ENCODE measurements at places on chromosomes 2 and 18.

GRCh38 chr18:23994361-23994902 is 20.1 kb upstream of the TTC39C start:
- no peak for DNase-seq

DNA sequence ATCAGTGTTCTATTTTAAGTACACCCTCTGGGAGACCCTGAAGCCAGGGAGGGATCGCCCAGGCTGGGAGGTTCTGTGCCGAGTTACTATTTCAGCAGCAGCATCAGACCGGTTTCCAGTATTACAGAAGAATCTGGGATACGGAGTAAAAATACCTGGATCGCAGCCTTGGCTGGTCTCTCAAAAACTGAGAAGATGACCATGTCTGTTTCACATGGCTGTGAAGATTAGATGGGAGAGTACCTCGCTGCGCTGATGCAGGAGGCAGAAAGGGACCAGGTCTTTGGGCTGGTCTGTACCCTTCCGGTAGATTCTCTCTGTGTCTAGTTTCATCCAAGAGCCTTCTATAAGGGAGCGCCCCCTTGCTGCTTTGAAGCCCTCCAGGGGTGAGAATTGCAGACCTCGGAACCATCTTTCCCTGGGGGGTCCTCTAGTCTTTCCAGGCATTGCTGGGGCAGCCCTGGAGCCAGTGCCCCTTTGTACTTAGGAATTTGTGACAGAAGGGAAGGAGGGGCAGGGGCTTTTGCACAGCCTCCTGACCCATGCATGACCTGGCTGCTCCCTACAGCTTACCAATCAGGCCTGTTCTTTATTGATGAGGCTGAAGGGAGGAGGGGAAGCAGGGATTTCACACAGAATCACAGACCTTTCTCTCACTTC is 56.3 kb upstream of the MAPRE3 start:
- no peak for DNase-seq

DNA sequence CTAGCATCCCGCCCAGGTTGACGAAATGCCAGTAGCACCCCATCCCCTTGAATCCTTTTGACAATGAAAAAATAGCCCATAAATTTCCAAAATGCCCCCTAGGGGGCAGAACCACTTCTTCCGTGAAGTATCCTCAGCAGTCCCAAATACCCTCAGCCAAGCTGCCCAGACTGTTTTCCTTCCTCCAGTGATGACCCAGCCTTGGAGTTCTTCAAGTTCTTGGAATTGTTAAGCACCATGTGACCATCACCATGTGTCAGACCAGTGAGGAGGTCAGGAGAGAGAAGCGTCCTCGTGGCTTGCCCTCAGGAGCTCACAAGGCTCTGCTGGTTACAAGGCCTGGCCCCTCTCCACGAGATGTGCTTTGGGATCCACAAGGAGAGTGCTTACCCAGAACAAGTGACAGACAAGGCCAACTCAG is 1.4 kb upstream of the SLC23A3 start:
- peak; percentile 73 for DNase-seq

DNA sequence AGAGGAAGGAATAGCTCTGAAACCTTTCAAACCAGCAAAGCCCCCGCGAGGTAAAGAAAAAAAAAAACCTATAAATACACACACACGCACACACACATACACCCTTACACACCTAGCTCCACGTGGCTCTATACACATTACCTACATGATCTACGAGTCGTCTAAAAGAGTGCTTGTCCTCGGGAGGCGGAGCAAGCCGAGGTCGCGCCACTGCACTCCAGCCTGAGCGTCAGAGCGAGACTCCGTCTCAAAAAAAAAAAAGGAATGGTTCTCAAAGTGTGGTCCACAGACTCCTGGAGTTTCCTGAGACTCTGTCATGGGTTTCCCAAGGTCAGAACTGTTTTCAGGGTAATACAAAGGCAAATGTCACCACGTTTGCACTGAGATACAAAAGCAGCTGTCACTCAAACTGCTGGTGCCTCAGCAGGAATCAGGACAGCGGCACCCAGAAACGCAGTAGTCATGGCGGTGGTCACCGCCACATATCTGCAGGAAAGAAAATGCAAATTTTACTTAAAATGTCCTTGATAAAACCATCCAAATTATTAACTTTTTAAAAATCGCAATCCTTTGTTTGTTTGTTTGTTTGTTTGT is 130.0 kb upstream of the GPC1 start:
- DNase-seq, result no peak

- no peak for DNase-seq
Observed at GRCh38 chr2:156003780-156004179, 328.7 kb downstream of the NR4A2 start.

GRCh38 chr2:44325897-44326296 is 35.4 kb downstream of the PREPL start:
- no peak for DNase-seq

- DNase-seq, result no peak
Observed at GRCh38 chr18:79555885-79556284, 123.7 kb upstream of the CTDP1 start.

GRCh38 chr2:22079583-22079982 is 955.8 kb downstream of the TDRD15 start:
- no peak for DNase-seq

GRCh38 chr18:70197844-70198243 is 7.6 kb downstream of the RTTN start:
- DNase-seq, result no peak

- DNase-seq, result no peak
Observed at GRCh38 chr2:66575625-66576310, 140.8 kb downstream of the MEIS1 start.

DNA sequence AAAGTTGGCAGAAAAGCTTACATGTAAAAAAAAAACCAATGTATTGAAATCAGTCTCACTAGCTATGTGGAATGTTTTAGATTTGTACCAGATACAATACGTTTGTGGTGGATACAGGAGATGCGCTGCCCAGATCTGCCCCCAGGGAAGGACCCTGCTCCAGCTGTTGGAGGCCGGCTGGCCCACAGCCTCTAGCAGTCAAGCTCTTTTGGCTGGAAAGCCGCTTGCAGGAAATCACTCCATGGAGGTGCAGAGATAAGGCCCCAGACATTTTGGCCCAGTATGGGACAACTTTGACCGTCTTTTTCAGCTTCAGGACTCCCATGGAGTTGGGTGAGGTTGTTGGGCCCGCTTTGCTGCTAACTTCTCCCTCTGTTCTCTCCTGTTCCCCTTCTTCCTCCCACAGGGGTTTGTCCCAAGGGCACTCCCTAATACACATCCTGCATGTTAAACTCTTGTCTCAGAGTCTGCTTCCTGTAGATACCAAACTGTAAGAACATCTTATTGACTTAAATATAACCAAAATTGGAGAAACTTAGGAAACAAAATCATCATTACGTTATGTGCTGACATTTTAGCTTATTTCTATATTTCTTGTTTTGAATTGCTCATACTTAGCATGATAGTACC is 1.7 kb upstream of the QPCT start:
- no peak for DNase-seq

GRCh38 chr2:73962798-73963197 is 21.9 kb upstream of the TET3 start:
- no peak for DNase-seq

DNA sequence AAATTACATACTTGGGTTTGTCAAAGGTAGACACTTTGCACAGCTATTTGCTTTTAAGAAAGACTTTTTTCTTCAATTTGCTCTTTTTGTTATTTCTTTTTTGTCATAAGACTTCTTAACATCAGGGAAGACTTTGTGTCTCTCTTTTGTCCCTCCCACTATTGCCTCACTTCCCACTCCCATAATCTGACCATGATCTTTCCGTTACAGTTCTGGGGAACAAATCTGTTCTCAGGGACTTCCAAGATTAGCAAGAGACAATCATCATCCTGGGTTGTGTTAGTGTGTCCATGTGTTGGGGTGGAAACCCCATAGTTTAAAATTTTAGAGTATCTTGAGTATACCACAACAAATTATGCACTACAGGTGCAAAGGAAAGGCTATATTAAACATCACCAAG is 75.3 kb downstream of the REV1 start:
- DNase-seq, result no peak

GRCh38 chr18:24063121-24063731 is 48.7 kb downstream of the TTC39C start:
- no peak for DNase-seq

DNA sequence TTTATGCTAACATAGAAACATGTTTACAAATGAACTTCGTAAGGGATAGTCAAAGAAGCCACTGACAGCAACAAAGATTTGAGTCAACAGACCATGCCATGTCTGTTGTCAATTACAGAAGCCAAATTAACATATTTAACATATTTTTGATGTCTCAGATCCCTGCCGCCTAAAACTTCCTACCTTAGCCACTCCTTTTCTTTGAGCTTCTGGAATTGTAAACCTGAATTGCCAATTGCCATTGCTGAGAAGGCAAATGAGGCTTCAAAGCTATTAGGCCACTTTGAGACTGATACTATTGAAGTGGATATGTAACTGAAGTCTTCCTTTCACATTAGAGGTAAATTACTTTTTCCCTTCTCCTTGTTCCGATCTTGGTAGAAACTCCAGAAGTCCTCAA is 66.0 kb upstream of the DSEL start:
- DNase-seq, result no peak

DNA sequence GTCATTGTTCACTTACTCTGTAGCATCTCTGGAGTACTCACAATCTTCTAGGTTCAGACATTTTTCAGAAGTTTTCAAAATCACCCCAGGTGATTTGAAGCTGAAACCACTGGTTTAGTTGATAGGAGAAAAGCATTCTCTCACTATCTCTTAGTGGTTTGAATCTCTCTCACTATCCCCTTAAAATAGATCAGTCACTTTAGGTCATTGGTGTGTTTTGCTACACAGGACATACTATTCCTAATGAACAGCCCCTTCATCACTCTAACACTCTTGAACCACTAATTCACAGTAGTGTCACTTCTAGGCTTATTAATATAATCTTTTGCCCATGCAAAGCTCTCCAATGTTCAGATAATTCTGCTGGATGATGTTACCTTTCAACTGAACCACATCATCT is 34.5 kb downstream of the LYPD6 start:
- no peak for DNase-seq

GRCh38 chr2:226155093-226155875 is 644.3 kb downstream of the IRS1 start:
- DNase-seq, result no peak

GRCh38 chr18:75377926-75378325 is 49.6 kb downstream of the SMIM21 start:
- no peak for DNase-seq

GRCh38 chr2:102037681-102038080 is 45.9 kb downstream of the IL1R2 start:
- DNase-seq, result no peak

- no peak for DNase-seq
Observed at GRCh38 chr2:205682239-205682970, at the start of gene NRP2. NRP2 (plus strand) TSS chr2:205682501; CDS start chr2:205683291, 790 bp downstream.

DNA sequence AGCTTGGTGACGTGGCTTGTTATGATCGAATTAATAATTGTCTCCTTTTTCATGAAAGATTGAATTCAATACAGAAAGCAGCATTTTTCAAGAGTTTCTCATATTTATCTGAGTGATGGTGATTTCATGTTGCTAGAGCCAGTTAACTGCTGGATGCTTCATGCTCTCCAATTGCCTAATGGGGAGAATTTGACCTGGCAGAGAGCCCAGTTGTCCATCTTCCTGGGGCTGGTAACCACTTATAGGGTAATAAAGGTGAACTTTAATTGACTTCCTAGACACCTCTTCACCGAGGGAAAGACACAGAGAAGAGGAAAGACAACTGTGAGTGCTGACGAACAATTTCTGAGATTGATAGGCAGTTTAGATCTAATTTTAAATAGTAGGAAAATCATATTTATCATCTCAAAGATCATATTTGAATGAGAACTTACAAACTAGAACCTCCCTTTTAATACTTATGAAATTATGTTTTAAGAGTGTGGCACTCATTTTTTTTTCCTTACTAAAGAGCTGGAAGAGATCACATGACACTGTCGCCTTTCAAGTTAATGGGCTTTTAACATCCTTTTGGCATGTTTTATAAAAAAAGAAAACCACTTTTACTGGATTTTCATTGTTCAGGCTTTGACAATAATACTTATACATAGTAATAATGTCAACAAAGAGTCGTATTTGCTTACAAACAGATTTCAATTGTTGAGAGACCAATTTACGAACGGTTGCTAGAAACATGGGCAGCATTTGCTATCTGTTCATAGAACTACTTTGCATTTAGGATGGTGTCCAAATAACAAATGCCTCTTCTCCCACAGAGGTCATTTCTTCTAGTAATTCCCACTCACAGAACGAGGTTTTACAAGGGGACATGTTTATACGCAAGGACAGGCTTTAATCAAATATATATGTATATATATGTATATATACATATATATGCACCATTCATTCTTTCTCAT is 153.3 kb downstream of the RAPGEF4 start:
- DNase-seq, result no peak

DNA sequence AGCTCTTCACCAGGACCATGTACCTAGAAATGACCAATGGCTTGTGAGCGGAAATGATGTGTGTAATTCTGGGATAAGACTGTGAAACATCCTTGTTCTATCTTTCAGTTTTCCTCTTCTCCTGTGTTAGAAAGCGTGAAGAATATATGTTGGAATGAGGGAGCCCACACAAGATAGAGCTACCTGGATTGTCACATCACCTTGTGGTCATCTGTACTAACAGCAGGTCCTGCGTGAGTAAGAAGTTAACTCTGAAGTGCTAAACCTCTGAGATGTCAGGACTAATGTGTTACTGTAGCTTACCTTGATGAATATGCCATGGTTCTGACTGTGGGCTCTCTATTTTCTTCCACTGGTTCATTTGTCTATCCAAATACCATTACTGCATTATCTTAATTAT is 75.6 kb downstream of the FASTKD2 start:
- no peak for DNase-seq

DNA sequence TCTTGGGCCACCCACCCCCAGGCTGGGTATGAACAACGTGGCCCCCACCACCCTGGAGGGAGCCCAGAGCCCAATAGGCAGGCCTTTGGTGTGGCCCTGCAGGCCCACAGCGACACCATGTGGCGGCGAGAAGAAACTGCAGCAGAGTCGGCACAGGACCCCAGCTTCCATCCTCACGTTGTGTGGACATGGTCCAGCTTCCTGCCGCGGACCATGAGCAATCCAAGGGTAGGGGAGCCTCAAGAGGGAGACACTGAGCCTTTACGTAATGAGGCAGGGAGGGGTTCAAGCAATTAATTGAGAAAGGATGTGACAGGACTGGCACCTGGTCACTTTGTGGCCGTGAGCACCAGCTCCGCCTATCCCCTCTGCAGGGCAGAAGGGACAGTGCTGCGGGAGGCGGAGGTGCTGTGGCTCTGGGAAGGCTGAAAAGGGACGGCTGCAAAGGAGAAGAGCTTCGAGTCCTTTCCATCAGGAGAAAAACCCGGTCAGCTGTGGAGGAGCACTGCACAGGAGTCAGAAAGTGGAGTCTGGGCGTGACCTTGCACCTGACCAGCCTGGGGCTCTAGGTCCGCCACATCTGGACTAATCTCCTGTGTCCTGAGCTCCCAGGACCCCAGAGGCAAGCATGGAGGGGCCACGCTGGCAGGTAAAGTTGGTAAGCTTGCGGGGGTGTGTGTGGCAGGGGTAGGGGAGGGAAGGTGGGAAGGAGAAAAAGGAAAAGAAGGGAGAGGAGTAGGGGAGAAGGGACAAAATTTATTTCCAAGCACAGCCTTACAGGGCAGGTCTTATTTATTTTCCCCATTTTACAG is 44.9 kb downstream of the TMEM37 start:
- peak; percentile 68 for DNase-seq

Measured in kidney capillary endothelial cell (primary cell).